ENCODE measurements at places on chromosomes 11 and 22.

- no peak for DNase-seq
Measured at GRCh38 chr11:77611921-77612320, 22.2 kb downstream of the AQP11 start.

DNA sequence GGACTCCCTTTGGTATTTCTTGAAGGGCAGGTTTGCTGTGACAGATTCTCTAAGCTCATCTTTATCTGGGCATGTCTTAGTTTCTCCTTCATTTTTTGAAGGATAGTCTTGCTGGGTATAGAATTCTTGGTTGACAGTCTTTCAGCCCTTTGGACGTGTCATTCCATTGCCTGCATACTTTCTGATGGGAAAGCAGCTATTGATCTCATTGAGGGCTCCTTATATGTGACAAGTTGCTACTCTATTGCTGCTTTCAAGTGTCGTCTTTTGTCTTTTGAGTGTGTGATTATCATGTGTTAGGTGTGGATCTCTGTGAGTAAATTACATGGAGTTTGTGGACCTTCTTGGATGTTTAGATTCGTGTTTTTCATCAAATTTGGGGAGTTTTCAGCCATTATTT lies 21.9 kb downstream of the IGHMBP2 start:
- no peak for DNase-seq

DNA sequence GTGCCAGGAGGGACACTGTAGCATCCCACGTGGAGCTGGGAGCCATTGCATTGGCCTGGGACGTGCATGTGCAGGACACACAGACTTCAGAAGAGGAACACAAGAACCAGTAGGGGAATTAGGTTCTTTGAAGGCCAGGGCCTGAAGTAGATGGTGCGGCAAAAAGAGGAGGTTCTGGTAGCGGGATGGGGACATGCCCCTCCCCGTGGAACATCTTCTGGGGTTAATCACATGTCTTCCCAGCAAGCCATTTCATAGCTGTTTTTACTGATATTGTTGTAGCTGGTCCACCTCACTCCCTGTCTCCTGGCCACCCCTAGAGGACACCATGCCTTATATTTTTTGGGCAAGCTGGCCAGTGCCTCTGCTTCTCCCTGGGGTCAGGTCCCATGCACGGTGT lies 74.3 kb downstream of the SCN3B start:
- no peak for DNase-seq

- no peak for DNase-seq
Measured at GRCh38 chr11:57787920-57788702, 26.5 kb downstream of the CTNND1 start.

- no peak for DNase-seq
Measured at GRCh38 chr22:25395468-25395867, 169.0 kb upstream of the GRK3 start.

DNA sequence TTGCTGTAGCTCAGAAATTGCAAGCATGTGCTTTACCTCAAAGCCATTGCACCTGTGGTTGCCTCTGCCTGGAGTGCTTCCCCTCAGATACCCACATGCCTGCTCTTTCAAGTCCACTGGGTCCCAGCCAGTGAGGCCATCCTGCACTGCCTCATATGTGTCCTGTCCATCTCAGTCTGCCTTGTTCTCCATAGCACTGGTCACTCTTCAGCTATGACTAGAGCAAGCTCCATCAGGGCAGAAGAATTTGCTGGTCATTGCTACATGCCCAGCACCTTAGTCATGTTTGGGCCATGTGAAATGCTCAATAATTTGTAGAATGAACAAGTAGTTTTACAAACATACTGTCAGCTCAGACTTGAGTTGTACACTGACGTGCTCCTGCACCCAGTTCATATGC lies 64.4 kb upstream of the HORMAD2 start:
- DNase-seq: no peak

- no peak for DNase-seq
Measured at GRCh38 chr11:103378931-103379330, 269.7 kb downstream of the DYNC2H1 start.

DNA sequence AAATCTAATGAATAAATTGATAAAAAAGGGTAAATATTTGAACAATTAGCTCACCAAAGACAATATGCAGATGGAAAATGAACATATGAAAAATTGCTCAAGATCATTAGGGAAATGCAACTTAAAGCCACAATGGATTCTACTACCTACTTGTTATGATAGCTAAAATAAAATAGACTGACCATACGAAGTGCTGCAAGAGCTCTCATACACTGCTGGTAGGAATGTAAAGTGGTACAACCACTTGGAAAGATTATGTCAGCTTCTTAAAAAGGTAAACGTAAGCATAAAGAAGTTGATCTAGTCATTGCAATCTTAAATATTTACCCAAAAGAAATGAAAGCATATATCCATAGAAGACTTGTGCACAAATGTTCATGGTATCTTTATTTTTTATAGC lies 504.2 kb upstream of the ARHGAP42 start:
- no peak for DNase-seq

GRCh38 chr11:71148716-71149115 lies 103.7 kb downstream of the SHANK2 start:
- DNase-seq: no peak

GRCh38 chr22:22759889-22760546 lies 115.6 kb downstream of the GGTLC2 start:
- DNase-seq: no peak

DNA sequence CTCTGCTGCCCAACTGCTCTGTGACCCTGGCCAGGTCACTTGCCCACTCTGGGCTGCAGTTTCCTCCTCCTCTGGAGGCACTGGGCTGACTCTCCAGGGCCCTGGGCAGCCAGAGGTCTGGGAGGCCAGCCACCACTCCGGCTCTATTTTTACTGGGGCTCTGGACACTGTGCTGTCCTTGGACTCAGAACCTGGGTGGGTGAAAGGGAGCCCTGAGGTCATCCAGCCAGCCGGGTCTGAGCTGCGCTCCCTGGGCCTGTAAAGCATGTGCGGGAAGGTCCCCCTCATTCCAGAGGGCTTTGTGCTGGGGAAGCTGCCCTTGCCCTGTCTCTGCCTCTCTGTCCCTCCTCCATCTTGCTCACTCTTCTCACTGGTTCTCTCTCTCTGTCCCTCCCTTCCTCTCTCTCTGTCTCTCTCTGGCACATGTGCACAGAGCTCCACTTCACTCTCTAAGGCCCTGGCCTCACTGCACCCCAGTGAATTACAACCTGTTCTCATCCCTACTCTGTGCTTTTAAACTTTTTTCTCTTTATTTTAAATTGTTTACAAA lies 24.6 kb downstream of the MB start:
- DNase-seq: no peak

DNA sequence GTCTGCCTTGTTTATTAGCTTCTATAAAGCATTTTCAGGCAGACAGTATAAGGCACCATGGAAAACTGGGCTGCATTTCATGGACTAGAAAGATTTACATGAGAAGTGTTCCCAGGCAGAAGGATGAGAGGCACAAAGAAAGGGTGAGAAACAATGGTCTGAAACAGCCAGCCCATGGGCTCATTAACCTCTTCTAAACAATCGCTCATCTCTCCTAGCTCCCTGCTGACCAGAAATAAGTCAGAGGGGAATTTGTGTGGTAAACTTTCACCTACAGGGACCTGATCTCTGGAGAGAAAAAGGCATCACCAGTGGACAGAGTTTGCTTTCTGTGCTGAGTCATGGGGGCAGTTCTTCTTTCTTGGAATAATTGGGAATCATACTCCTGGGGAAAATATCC lies 51.8 kb upstream of the KIRREL3 start:
- DNase-seq: no peak

DNA sequence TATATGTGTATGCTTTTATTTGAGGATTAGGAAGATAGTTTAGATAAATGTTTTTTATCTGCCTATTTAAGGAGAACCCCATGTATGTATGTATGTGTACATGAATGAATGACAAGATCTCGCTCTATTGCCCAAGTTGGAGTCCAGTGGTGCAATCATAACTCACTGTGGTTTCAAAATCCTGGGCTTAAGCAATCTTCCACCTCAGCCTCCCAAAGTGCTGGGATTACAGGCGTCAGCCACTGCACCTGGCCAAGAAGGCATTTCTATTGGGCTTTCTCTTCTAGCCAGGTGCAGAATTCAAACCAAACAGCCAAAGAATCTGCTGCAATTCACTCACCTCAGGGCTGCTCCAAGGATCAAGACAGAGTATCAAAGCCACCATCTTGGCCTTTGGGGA lies 25.5 kb upstream of the DGKZ start:
- no peak for DNase-seq

DNA sequence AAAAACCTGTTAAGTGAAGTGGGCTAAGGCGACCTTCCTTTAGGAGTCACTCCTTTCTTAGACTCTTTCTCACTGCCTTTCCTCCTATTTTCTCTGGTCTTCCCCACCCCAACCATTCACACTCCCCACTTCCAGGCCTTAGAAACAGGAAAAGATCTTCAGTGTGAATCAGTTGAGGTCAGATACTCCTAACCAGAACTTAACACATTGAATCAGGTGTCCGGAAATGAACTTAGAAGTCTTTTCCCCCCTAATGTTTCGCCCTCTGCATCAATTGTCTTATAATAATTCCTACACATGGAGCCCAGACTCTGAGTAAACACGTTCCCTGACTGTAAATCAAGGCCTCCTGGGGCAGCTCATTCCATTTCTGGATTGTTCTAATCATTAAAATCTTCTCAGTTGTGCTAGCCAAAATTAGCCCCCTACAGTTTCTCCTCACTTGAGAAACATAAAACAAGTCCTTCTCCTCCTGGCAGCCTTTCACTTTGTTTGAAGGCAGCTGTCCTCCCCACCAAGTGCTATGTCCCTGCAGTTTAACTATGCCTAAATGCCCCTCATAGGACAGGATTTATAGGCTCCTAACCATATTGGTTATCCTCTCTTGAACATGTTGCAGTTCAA lies 32.7 kb upstream of the USP47 start:
- no peak for DNase-seq

DNA sequence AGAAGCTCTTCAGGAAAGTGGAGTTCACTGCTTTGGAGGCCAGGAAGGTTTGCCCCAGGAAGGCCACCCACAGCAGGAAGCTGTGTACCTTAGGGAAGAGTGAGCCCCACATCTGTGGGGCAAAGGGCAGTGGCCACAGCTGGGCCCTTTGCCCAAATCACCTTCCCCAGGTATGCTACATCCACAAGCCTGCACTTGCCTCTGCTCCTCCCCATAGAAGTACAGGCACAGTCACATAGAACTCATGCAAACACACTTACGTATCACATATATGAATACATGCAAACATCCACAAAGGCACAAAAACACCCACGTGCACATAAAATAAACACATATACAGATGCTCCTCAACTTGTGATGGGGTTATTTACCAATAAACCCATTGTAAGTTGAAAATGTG lies 2.1 kb downstream of the TRIM29 start:
- DNase-seq: no peak

DNA sequence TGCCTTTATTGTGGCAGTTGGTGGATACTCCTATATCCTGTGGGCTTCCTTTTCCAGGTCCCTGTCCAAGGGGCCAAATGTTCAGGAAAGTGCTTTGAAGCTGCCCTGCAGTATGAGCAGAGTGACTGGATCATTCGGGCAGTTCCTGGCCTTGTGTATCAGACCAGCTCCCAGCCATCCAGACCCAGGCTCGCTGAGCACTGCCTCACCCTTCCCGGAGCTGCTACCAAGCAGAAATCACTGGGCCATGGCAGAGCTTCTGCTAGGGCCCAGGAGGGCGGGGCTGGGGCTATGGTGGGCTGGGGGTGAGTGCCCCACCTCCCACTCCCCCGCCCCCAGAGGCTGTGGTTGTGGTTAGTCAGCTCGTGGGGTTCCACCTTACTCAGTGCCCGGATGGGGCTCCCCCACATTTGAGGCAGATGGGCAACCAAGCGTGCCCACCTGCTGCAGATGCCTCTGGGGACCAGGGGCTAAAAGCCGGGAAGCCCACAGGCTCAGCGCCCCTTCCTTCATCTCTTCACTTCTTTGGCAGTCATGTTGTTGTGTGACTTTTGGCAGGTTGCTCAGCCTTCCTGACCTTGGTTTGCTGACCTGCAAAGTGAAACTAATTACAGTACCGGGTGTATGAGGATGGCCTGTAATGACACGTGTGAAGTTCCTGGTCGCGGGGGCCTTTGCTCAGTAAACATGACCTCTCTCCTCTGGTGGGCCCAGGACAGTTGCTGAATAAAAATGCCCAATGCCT lies 2.1 kb upstream of the LRRC32 start:
- no peak for DNase-seq

- DNase-seq: no peak
Measured at GRCh38 chr22:43726322-43726721, 85.8 kb downstream of the EFCAB6 start.

DNA sequence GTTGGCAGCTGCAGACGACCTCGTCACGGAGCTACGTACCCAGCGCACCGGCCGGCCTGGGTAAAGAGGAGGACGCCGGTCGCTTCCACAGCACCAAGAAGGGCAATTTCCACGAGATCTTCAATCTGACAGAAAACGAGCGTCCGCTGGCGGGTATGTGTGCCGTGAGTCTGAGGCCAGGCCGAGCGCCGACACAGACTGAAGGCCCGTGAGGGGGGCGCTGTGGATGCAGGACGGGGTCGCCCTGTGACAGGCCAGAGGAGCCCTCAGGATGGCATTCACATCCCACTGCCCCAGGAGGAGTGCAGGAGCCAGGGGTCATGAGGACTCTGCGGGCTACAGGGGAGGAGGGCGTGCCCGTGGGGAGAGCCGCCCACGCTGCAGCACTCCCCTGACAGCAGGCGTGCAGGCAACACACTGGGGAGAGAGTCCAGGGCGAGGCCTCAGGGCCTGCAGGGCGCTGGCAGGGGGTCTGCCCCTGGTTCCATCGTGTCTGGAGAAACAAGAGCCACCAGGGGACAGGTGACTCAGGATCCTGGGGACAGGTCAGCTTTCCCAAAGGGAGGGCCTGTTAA lies 53.6 kb downstream of the GRAMD4 start:
- DNase-seq: no peak

GRCh38 chr11:24773322-24773721 lies 276.5 kb downstream of the LUZP2 start:
- DNase-seq: no peak

DNA sequence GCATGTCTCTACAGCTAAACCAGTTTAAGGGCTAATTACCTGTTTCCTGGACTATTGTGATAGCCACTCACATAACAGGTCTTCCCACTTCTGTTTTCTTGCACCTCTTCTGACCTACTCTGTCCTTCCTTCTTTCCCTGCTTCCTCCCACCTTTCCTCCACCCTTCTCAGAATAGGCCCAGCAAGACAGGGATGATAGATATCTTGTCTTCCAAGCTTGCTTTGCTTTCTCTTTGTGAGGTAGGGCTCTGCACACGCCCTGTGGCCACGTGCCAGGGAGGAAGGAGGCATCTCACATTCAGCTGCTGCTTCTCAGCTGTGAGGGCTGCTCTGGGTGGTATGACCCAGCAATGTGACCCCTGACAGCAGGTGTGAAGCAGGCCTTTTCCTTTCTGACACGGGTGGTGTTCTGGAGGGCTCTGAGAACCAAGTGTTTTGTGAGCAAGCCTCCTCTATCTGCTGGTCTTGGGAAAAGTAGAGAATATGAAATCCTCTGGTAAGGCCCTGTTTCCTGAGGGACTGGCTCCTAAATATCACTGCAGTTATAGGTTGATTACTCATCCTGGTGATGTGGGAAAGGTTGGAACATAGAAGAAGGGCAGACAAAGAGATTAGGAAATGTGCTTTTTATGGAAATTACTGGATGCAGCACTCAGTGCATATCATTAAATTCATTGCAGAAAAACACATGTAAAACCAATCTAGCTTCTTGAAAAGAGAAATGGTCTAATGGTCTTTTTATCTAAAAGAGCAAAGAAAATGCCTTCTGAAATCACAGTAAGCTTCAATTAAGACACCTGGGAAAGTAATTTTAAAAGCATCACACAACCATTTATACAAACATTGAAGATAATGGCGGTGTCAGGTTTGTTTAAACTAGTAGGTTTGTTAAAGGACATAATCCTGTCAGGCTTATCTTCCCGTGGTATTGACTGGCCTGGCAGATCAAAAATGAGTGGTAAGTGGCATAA lies 8.5 kb downstream of the AMOTL1 start:
- no peak for DNase-seq

Data from stimulated activated CD8-positive, alpha-beta memory T cell treated with anti-CD3 and anti-CD28 coated beads, Interleukin-4, amount 100 ng/mL, for 1 hour (primary cell).